ENCODE measurements at places on chromosomes 12 and 14. TPM values are rescaled to one million over a fixed set of nuclear protein-coding genes. Genes with fewer than 3 reads are reported as not detected.

GRCh38 chr14:58574623-58575022 is 63.1 kb upstream of the DACT1 start:
- no peak for DNase-seq

DNA sequence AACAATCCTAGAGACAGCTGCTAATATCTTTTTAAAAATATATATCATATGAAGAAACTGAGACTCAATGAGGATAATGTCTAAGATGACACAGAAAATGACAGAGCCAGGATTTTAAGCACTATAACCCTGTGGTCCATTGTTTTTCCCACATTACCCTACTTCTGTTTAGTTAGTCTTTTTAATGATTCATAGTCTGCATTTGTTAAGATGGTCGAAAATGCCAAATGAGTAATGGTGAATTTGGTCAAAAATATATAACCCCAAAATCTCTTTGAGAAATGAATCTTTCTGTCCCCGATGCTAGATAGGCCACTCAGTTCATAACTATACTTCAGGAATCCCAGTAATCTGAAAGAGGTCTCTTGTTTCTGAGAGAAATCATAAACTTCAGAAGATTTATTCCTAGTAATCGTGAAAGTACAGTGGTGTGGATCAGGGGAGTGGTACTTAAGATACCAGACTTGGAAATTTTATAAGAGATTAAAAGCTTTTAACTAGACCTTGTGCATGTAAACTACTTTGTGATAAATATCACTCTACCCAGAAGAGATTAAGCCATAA is 10.8 kb downstream of the RTRAF start:
- no peak for DNase-seq

- no peak for DNase-seq
Measured at GRCh38 chr14:86961106-86961716, 1031.8 kb downstream of the GALC start.

GRCh38 chr14:102731101-102731870 is 46.0 kb upstream of the TRAF3 start:
- no peak for DNase-seq

GRCh38 chr12:120237360-120238171 is 28.0 kb downstream of the PXN start:
- peak; percentile 93 for DNase-seq

- DNase-seq: no peak
Measured at GRCh38 chr12:76264611-76265012, 83.6 kb downstream of the BBS10 start.

- no peak for DNase-seq
Measured at GRCh38 chr12:19474147-19474546, 34.9 kb downstream of the AEBP2 start.

- peak; percentile 88 for DNase-seq
Measured at GRCh38 chr14:24093901-24094840, at the start of gene PCK2. Gene PCK2, plus strand, starts transcription at chr14:24094311. Its CDS starts 95 bp downstream, at chr14:24094406.

R3HDM2 gene
- 27.1 TPM for total RNA-seq

SPX gene
- not detected for total RNA-seq

DNA sequence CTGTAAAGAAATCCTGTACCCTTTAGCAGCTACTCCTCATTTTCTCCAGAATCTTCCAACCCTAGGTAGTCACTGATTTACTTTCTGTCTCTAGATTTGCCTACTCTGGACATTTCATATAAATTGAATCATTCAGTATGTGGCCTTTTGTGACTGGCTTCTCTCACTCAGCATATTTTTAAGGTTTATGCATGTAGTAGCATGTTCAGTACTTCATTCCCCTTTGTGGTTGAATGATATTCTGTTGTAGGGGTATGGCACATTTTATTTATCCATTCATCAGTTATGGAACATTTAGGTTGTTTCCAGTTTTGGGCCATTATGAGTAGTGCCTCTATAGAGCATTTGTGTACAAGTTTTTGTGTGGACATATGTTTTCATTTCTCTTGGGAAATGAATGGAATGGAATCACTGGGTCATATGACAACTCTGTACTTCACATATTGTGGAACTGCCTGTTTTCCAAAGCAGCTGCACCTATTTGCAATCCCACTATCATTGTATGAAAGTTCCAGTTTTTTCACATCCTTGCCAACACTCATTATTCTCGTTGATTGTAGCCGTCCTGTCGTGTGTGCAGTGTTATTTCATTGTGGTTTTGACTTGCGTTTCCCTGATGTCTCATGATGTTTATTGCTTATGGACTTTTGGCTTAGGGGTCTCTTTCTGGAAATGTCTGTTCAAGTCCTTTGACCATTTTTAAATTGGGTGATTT is 57.2 kb downstream of the ATF7IP start:
- DNase-seq: no peak

DNA sequence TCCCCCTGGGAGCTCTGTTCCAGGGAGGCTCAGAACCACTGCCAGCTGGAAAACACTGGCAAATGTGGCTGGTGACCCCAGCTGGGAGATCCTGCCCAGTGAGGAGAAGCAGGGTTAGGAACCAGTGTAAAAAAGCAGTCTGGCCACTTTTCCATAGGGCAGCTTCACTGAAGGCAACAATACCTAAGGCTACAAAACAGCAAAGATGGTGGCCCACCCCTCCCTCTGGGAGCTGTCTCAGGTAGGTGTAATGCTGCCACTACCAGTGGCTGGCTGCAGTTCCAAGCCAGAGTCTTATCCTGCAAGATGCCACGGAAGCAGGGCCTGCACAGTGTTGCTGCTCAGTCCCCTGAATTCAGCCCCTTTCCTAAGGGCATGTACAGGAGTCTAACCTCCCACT is 50.6 kb upstream of the ANO6 start:
- DNase-seq: no peak

DNA sequence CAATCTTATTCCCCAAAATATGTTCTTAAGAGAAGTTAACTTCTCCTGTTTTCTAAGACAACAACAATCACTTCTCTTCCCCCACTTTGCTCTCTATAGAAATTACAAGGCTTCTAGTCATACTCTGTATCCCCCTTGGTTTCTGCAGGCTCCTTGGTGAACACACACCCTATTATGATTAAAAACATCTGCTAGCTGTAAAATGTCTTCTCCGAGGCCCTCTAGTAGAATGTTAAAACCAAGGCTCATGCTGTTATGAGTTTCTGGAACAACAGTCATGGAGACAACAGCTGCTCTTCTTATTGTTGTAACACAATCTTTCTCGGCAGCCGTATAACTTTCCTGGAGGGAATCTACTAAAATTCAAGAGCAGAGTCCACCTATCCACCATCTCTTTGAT is 397.5 kb upstream of the CCDC196 start:
- no peak for DNase-seq

- DNase-seq: no peak
Measured at GRCh38 chr12:87795555-87795954, 233.6 kb downstream of the C12orf50 start.

DNA sequence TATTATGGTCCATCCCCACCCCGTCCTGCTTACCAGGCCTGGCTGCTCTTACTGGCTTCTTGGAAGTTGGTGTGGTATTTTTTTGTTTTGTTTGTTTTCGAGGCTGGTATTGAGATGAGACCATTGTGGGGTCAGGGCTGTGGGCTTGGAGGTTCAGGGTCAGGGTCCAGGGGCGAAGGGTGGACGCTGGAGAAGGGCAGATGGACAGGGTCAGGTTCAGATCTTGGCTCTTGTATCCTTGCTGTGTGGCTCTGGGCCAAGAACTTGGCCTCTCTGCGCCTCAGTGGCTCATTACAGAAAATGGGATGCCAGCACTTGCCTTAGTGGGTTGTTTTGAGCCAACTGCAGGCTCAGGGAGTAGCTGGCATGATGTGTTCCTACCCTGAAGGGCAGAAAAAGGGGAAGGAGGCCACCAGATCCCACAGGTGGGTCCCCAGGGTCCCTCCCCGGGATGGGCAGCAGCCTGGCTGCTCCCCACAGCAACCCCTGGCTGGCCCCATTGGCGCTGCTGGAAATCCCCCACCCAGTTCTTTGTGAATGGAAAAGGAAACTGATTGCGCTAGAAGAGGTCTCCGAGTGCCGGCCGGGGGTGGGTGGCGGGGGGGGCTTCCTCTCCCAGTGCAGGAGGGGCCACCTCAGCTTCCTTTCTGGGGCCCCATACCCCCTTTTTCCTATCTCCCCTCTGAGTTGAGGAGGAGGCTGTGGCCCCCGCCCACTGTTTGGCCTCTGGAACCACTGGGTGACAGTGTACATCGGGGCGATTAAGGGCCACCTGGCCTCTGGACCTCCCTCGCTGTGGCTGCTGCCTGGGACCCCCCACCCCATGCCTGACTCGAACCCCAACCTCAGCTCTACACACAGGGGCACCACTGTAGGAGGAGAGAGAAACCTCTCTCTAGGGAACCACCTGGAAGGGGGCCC is 25.0 kb downstream of the SH2B3 start:
- no peak for DNase-seq
